Stimulated activated CD4-positive, alpha-beta T cell treated with anti-CD3 and anti-CD28 coated beads, Interleukin-4, amount 100 ng/mL, for 24 hours (primary cell): ENCODE measurements at places on chromosomes 7 and 10.

- no peak for DNase-seq
These were observed 122.9 kb downstream of the LYZL1 start for GRCh38 chr10:29411666-29412315.

- DNase-seq: no peak
These were observed 493.9 kb downstream of the HTR7 start for GRCh38 chr10:90363799-90364483.

DNA sequence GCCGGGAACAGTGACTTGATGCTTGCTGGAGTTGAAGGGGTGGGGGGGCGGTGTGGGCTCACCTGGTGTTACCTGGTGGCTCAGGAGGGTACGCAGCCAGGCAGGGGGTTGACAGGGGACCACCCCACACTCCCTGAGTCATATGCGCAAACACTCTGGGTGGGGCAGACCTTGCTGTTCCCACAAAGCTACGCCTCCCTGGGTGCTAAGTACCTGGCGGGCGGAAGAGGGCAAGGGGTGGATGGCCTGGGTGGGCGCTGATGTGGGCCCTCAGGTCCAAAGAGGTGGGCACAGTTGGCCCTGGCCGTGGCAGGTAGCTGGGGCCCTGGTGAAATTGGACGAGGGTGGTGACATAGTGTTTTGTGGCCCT lies 13.9 kb downstream of the STX1A start:
- DNase-seq: no peak

- no peak for DNase-seq
These were observed 3.0 kb downstream of the FKBP14 start for GRCh38 chr7:30023524-30023923.

DNA sequence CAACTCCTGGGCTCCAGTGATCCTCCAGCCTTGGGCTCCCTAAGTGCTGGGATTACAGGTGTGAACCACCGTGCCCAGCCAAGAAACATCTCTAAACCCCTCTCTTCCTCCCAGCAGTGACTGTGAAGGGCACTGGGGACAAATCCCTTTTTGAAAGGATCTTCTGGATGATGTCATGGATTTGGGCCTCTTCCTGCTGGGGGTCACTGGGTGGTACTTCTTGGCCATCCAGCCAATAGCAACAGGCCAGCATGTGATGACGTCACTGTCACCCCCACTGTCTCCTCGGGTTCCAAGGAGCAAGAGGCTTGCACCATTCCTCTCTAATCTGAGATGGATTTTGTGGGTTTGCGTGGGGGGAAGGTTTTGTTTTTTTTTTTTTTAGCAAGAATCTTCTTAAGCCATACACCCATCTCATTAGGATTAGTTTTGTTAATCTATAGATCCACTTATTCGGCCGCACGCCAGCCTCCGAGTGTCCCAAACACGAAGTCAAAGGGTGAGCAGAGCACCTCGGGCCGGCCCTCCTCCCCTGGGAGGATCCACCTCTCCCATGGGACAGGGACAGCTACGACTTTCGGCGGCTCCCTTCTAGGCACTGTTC lies 29.4 kb upstream of the TNRC18 start:
- no peak for DNase-seq

DNA sequence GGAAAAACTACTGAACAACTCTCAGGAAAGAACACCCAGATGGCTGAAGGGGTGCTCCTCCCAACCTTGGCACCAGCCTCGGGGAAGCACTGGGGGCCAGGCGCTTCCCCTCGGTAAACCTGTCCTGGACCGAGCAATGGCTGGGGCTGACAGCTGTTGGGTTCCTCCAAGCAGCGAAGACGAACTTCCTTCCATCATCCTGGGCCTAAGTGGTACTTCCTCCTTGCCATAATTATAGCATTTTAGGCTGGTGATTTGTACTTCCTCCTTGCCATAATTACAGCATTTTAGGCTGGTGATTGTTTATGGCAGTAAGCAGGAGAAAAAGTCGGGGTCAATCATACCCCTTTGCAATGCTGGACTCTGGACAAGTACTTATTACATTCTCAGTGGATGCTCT lies 69.3 kb downstream of the MYOF start:
- DNase-seq: no peak

GRCh38 chr10:128481152-128481840 lies 355.1 kb upstream of the MKI67 start:
- DNase-seq: no peak

DNA sequence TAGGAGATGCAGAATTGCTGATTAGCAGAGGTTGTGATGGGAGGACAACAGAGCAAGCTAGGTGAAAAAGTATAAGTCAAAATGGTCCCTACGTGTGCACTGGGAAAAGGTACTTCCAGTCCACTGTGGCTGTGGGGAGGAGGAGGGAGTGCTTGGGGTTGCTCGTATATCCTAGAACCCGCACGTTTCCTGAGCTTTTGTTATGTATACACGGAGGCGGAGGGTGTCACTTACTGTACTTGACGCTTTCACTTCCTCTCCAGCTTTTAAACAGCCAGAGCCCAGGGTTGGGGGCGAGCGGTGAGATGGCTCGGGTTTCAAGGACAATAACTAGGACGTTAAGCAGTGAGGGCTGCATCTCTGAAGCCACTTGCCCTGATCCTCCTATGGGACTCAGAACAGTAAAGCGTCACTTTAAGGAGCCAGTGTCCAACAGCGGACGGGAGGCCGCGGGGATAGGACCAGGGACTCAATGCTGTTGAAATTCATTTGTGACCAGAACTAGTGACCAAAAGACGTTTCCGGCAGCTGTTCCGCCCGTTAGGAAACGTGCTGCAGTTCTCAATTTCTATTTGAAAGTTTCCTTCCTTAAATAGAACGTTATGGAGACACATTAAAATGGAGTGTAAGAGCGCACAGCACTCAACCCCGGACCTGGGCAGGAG lies 985 bp upstream of the ETV1 start:
- DNase-seq: peak; percentile 7

DNA sequence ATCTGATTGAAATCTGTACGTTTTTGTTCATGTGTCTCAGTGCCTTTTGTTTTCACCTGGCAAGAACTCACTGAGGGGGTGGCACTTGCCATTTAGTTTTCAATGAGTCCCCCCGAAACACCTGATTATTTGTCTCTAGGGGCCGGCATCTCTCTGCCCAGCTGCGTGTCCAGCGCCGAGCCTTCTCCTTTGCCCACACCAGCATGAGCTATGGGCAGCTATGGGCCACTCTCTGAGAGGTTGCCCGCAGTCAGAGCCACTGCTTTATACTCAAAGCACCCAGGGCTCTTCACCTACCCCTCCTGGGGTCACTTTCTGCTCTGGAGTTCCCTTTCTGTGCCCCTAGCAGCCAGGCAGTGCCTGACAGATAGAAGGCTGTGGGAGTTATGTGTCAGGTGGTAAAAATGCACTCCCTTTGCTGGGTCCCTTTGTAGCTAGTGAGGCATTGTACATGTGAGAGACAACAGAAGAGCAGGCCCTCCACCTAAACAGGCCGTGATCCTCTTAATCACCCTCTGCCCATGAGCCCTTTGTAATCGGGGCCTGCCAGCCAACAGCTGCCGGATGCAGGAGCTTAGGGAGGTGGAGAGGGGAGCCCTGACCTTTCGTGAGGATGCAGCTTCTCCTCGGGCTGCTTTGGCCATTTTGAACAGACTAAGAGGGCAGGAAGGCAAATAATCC lies 133.1 kb upstream of the NPS start:
- DNase-seq: no peak

- no peak for DNase-seq
These were observed 53.8 kb downstream of the KCTD7 start for GRCh38 chr7:66682350-66683093.

GRCh38 chr7:92788559-92789183 lies 47.7 kb downstream of the CDK6 start:
- no peak for DNase-seq

DNA sequence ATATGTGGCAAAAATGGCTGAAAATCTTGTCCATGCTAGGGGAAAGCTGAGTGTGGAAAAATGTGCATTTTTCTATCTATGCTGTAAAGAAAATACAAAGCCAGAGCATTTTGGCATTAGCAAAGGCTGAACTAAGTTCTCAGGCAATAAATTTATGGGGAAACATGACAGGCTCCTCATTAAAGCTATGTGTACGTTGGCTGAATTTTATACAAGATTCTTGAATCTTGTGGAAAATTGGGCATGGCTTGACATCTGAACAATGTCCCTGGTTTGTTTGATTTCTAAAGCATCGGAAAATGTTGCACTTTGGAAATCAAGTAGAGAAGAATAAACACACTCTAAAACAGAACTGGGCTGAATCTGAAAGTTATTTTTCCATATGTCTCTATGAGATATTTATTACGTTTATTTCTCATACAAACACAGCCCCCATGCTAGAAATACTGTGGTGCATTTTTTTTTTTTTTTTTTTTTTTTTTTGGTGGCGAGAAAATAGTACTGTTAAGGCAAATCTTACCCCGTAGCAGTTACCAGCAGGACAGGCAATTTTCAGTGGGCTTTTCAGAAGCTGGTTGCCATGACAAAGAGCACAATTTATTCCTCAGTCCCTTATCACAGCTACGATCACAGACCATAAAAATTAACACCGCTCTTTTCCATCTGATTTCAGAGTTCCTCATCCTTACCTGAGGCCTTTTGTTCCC lies 16.9 kb downstream of the CPA1 start:
- no peak for DNase-seq
